Sciatic nerve (tissue), 2 donors: ENCODE measurements at places on chromosomes 16 and 17.
A peak's percentile ranks its signal among the peaks of the same experiment; 100 is the strongest.

DNA sequence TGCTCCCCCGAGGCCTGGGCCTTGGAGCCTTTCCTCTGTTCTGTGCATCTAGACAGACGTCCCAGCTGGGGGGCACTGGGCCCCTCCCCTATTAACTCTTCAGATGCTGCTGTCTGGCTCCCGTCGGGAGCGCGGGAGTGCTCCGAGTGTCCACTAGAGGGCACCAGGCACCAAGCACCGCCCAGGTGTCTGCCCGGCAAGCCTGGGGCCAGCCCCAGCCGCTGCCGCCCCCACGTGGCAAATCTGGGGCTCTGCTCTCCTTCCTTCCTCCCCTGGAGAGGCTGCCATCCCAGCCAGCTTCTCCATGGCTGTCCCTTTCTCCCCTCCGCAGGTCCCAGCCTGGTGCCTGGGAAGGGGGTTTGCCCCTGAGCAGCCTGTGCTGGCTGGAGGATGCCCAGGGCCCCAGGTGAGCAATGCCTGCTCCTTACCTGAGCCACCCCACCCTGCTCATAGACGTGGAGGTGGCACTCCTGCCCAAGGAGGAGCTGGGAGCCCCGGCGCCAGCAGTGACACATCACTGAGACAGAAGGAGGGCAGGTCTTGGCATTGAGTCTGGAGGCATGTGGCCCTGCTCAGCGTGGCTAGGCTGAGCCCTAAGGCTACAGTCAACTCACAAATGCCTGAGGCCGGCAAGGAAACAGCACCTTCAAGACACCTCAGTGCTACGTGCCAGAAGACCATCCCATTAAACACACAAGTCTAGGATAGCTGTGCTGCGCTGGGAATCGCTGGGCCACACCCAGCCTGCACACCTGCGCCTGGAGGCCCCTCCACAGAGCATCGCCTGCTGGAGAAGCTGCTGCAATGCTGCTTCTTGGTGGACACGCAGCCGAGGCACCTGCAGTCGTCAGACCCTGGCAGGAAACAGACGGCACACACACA, 19.7 kb downstream of the TMEM235 start:
- peak; percentile 89 for DNase-seq

GRCh38 chr16:31703526-31704128, 170.0 kb upstream of the ZNF267 start:
- DNase-seq, result no peak

DNA sequence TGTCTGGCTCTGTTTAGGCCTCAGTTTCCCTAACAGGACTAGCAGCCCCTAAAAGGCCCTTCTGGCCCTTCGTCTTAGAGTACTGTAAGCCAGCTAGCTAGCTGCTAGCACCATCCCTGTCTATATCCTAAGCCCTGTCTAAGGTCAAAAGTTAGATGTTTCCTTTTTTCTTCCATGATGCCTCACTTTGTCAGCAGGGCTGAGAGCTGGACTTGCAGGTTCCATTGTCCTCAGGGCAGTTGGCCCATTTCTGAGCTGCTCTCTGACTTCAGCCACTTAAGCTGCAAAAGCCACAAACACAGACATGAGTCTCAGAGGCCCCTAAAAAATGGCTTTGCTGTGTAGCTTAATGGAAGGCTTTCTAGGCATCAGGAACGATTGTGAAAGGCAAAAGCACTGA, 187.7 kb downstream of the CBLN1 start:
- no peak for DNase-seq

DNA sequence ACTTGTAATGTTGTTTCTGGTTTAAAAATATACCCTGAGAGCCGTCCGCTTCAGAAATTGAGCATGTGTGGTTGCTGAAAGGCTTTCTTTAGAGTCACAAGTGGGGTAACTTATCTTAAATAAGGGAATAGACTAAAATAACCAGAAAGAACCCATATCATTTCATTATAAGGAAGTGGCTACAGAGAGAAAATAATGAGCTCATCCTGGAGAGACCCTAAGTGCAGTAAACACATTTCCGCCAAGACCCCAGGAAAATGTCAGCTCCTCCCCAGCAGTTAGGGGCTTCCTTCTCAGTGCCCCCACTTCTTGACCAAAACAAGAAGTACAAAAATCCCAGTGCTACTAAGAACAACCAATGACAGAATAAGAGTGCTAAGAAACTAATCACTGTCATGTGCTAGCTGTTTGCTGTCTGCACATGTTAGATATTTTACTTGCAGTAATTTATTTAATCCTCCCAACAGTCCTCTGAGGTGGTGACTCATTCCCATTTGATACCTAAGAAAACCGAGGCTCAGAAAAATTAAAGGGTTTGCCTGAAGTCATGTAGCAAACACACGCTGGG, 83.5 kb downstream of the CDYL2 start:
- DNase-seq, result no peak

DNA sequence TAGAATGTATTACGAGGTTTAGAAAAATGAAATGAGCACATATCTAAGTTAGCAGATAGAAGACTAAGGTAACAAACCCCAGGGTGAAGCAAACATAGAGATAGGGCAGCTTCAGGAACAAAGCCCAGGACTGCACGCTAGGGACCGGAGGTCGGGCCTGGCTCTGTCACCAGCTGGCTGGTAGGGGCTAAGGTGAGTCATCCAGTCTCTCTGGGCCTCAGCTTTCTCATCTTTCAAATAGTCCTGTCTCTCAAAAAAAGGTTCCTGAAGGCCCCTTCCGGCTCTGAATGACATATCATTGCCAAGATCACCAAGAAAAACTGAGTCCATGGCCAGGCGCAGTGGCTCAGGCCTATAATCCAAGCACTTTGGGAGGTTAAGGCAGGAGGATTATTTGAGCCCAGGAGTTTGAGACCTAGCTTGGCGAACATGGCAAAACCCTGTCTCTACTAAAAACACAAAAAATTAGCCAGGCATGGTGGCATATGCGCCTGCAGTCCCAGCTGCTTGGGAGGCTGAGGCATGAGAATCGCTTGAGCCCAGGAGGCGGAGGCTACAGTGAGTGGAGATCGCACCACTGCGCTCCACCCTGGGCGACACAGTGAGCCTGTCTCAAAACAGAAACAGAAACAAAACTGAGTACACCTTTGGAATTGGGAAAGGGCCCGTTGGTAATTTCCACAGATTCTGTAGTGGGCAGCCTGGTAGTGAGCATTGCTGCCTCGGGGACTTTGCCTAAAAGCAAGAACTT, 26.0 kb downstream of the PKD1L3 start:
- no peak for DNase-seq

DNA sequence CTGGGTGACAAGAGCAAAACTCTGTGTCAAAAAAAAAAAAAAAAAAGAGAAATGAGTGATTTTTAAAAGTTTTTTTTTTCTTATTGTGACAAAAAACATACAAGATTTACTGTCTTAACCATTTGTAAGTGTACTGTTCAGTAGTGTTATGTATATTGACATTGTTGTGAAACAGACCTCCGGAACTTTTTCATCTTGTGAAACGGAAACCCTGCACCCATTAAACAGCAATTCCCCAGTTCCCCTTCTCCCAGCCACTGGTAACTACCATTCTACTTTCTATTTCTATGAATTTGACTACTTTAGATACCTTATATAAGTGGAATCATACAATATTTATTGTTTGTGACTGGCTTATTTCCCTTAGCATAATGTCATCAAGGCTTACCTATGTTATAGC, 18.7 kb downstream of the DUS2 start:
- DNase-seq, result no peak

- no peak for DNase-seq
Observed at GRCh38 chr16:68324780-68325357, 14.1 kb downstream of the PRMT7 start.

DNA sequence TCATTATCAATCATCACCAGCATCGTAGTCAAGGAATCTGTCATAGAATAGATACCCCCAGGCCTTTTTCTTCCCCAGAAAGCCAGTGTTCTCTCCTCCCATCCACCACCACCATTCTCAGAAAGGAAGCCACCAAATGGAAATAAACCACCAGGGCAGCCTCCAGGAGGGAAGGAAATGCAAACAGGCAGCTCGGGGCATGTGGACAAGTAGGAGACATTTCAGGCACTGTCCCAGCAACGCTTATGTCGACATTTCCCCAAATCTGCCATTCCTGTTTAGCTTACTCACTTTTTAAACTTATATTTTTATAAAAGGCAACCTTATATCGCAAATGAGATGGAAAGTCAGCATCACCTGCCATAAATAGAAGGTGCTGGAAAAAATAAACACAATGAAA, 15.8 kb downstream of the EMP2 start:
- DNase-seq, result no peak

DNA sequence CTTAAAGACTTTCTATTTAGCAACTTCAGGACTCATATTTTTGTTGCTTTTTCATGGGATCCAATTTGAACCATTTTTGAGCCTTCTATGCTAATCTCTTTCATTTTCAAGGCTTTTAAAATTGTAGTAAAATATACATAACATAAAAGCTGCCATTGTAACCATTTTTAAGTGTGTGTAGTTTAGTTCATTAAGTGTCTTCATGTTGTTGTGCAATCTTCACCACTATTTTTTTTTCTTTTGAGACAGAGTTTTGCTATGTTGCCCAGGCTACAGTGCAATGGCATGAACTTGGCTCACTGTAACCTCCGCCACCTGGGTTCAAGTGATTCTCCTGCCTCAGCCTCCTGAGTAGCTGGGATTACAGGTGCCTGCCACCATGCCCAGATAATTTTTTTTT, 451.6 kb downstream of the TMEM114 start:
- DNase-seq, result no peak

GRCh38 chr17:76199469-76199868, 40.8 kb downstream of the RNF157 start:
- no peak for DNase-seq

- DNase-seq, result no peak
Observed at GRCh38 chr16:5590416-5590815, 492.8 kb upstream of the EEF2KMT start.

DNA sequence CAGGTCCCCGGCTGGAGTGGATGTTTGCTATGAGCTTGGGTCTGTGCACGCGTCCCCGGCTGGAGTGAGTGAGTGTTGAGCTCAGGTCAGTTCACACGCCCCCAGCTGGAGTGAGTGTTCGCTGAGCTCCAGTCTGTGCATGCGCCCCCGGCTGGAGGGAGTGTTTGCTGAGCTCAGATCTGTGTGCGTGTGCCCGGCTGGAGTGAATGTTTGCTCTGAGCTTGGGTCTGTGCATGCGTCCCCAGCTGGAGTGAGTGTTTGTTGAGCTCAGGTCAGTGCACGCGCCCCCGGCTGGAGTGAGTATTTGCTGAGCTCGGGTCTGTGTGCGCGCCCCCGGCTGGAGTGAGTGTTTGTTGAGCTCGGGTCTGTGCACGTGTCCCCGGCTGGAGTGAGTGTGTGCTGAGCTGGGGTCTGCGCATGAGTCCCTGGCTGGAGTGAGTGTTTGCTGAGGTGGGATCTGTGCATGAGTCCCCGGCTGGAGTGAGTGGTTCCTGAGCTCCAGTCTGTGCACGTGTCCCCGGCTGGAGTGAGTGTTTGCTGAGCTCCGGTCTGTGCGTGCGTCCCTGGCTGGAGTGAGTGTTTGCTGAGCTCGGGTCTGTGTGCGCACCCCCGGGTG, 284.2 kb downstream of the SNX29 start:
- DNase-seq, result no peak

DNA sequence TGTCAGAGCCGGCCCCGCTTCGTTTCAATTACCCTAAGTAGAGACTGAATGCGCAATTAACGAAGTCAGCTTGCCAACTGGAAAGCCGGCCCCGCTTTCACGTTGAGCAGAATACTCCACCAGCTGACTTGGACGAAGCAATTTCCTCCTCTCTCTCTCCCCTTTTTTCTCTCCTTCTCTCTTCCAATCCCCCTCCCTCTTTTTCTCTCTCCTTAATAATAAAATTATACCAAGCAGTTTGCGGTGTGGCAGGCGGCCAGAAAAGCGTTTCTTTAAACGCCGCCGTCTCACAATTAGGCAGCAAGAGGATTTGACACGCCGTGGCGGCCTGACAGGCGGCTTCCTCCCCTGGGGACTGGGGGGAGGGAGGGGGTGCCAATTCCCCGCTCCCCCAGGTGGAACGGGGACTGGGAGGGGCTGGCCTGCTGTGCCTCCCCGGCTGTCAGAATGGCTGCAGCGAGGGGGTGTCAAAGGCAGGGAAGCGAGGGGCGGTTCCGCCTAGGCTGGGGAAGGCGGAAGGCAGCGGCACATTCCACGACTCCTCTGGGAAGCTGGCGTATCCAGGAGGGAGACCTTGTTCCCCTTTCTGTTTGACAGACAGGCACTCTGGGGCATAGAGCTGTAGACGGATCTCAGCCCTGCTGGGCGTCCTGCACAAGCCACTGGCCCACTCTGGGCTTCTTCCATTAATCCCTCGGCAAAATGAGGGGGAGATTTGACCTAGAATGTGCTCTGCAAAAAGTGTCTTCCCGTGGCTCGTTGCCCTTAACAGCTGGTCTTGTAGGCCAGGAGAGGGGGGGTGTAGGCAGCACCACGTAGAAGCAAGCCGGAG, 52.7 kb downstream of the SREBF1 start:
- DNase-seq, result peak; percentile 77

DNA sequence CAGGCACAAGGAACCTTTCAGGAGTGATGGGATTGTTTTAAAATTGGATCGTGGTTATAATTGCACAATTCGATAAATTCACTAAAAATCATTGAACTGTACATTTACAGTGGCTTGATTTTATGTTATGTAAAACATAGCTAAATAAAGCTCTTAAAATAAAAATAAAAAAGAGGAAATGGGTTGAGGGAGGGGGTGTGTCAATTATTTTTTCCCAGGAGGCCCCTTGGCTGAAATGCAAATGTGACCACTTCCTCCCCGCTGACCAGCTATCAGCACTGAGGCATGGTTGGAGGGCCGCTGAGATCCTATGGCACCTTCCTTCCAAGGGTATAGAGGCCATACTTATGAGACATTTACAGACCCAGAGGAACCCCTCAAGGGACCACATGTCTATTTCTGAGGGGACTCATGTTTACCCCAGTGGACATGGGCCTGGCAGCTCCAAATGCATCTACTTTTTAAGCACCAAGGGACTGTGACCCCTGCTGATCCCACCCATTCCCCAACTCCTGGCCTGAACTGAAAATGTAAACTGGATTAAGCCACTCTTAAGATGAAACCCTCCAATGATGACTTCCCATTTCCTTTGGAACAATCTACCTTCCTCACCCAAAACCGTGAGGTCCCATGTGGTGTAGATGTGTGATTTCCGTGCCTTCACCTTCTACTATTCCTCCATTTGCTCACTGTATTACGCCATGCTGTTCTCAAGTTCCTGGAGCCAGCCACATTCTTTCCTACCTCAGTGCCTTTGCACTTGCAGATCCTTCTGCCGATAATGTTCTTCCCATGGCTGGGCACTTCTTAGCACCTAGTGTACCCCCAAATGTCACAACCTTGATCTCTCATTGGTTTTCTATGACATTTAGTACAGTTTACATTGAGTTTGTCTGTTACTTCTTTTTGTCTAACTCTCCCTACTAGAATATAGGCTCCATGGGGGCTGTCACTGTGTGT, 2.8 kb upstream of the IL21R start:
- no peak for DNase-seq

DNA sequence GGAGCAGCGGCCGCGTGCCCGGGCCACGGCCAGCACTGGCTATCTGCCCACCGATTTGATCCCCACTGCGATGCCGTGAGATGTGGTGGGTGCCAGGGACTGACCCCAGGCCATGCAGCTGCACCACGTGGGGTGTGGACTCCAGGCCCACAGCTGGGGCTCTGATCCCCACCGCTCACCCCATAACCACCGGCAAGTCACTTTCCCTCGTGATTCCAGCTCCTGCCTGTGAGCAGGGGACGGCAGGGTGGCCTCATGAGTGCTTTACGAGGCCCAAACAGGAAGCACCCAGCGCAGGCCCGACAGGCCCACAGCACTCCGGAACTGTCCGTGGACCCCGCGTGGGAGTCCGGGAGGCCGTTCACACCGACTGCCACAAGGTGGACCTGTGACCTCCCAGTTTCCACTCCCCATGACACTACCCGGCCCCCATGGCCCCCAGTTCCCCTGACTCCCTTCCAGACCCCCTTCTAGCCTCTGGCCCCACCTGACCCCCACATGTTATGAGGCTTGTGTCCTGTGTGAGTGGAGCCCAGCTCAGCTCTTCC, 616 bp downstream of the PTX4 start:
- DNase-seq, result no peak
